ENCODE measurements at places on chromosomes 4 and X.

DNA sequence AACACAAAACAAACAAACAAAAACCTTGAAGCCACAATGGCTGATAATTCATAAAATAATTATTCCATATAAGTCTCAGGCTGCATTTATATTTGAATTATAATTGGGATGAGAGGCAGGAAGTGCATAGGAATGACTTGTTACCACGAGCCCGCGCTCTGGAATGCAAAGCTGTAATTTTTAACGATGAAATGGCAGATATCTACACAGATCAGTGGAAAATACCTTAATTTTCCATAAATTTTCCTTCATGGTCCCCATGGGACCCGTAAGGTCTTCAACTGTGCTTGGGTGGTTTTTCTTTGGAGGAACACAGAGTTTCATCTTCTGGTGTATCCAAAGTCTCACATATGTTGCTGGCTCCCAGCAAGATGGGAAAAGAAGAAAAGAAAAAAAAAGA, 226.8 kb downstream of the SHOX start:
- DNase-seq, result no peak

GRCh38 chr4:128787509-128788311, 21.8 kb upstream of the JADE1 start:
- DNase-seq, result no peak

- no peak for DNase-seq
These were observed 1.0 kb downstream of the SLITRK4 start for GRCh38 chrX:143634663-143635455.

GRCh38 chr4:168600796-168601583, 104.1 kb downstream of the PALLD start:
- no peak for DNase-seq

GRCh38 chr4:167233685-167234315, 494 bp downstream of the SPOCK3 start:
- no peak for DNase-seq

DNA sequence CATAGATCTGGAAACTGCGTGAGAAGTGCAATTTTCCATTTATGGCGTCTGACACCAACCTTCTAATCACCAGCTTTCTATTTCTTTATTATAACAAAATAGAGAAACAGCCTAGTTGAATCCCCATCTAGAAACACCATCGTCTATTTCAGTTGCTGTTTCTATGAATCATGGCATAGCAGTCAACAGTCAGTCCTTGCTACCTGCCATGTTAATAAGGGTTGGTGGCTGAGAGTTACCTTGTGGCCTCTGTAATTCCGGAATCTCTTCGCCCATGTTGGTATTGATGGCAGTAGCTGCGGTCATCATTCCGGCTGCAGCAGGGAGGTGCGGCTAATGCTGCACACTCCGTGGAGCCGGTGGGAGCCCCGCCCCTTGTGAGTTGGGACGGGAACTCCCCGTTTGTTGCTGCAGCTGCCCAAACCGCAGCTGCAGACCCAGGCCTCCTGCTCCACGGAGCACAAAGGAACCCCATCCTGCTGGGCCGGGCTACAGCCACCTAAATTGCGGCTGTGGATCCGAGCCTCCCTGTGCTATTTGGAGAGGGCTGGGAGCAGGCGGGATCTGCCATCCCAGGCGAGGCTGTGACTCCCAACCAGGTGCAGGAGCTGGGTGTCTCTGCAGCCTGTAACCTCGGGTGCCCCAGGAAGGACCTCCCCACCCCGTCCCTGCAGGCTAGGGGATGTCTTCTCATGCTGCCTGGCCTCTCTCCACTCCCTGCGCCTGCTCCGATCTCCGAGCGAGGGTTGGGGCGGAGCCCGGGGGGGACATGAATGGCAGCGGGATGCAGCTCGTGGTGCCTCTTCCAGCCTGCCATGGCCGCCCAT, 115.4 kb upstream of the STK26 start:
- DNase-seq, result no peak

DNA sequence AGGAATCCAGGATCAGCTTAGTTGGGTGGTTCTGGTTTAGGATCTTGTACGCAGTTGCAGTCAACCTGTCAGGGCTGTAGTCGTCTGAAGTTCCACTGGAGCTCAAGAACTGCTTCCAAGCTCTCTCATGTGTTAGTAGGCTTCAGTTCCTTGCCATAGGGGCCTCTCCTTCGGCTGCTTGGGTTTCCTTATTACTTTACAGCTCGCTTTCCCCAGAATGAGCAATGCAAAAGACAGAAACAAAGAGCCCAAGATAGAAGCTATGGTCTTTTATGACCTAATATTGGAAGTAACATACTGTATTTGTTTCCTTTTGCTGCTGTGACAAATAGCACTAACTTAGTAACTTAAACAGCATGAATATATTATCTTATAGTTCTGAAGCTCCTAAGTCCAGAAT, 51.7 kb downstream of the TIGD2 start:
- no peak for DNase-seq

GRCh38 chr4:123598331-123598730, 201.7 kb downstream of the SPRY1 start:
- no peak for DNase-seq

DNA sequence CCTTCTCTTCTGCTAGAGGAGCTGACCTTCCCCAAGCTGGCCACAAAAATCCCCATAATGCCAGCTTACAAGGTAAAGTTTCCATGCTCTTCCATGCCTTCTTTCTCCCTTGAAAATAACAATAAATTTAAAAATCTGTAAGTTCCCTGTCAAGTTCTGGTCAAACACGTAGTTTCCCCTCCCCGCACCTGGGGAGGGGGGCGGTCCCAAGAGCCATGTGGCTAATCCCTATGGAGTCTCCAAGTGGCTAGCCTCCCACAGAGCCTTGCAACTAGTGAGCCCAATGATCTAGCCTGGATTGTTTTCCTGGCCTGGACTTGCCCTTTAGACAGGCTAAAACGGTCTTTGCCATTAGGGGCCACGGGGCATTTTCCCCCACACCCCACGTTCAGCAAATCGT, 2.1 kb upstream of the NRK start:
- DNase-seq, result no peak

- no peak for DNase-seq
These were observed 12.2 kb upstream of the WDR1 start for GRCh38 chr4:10128761-10129160.

GRCh38 chrX:30713061-30713525, 59.9 kb downstream of the GK start:
- DNase-seq, result peak; percentile 25

GRCh38 chr4:72779241-72779640, 210.2 kb upstream of the ADAMTS3 start:
- DNase-seq, result no peak

DNA sequence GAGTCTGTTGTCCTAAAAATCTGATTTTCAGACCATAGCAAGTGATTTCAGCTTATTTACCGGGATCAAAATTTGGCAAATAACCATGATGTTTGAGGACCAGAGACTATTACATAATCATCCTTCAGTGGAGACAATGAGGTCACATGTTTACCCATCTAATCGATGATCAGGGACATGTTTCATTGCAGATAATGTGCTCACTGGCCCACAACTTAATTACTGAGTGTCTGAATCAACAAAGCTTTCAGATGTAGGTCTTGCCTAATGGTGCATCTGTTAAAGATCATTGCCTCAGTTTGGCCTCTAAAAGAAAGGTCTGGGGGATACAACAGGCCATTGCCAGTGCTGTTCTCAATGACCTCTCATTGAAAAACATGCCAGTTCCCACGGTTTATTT, 42.8 kb upstream of the KLHL34 start:
- DNase-seq, result no peak

DNA sequence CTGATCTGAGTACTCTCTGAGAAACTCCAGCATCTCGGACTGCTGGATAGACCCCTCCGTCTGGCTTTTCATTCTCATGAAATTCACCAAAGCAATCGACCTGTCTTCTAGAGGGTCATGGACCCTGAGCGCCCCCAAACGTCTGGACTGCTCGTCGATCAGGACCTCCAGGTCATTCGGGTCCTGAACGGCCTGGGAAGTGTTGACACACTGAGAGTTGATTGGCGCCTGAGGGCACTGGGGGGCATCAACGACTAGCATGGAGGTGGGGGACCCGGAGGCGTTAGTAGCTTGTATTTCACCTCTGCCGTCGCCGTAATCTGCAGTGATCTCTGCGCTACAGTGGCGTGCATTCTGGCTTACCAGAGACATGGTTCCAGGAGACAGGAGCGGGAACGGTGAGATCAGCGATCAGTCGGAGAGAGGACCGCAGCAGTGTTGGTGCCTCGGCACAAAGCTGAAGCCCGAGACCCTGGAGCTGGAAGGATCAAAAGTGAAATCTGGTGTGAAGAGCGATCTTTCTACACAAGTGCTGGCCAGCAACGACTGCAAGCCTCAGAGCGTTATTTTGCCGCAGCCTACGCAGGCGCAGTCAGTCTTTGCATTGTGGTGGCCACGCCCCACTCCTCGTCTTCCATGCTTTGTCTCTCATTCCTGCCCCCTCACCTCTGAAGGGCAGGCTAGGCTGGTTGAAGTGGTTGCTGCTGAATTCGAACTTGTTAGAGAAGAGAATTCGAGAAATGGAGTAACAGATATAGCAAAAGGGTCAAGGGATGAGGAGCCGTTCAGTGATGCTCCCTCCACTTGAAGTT, at the start of gene MAGEE2:
Gene MAGEE2 (minus strand): TSS at position 575 of the 812 bp plus-strand sequence. CDS start 203 bp downstream, at position 372.
- no peak for DNase-seq

DNA sequence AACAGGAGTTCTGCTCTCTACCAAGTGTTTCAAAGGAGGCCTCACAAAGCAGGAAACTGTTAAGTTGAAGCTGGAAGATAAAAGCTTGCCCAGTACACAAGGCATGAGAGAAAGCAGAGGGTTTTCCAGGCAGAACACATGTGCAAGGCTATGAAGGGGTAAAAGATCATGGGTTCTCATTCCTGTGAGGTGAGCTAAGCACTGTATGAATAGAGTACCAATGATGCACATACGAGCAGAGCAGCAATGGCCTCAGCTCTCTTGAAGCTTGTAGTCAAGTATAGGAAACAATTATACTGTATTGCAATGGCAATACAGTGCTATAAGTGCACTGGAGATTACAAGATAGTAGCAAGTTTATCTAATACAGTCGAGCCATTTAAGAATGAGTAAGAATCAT, 18.0 kb downstream of the TTC29 start:
- no peak for DNase-seq

GRCh38 chr4:106565727-106566126, 197.1 kb upstream of the GIMD1 start:
- DNase-seq, result no peak

DNA sequence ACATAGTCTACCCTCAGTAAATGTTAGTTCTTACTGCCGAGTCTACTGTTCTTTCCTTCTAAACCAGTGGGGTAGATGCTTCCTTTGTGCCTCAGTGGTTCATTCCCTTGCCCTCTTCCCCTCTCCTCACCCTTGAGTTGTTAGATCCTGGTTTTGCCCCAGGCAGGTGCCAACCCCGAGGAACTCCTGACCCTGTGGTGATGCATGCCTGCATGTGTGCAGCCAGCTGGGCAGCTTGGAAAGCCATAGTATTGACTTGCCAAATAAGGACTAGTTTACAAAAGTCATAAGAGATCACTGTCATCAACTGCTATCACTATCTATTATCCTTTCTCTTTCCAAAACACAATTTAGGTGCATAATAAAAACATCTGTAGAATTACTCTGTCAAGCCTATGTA, 50.9 kb downstream of the REPS2 start:
- no peak for DNase-seq

DNA sequence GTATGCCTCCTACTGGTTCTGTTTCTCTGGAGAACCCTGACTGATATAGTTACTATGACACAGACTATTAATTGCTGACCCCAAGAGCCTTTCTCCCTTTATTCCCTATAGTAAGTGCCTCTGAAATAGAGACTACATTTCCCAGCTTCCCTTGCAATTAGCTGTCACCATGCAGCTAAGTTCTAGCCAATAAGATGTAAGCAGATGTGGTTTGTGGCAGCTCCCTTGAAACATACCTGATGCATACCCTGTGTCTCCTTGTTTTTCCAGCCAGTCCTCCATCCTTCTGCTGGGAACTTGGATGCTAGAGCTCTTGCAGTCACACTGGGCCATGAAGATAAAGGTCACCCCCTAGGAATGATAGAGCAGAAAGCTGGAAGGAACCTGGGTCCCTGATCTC, 9.7 kb upstream of the TMEM165 start:
- no peak for DNase-seq

- DNase-seq, result no peak
These were observed 95.7 kb downstream of the CPZ start for GRCh38 chr4:8688041-8688907.

- DNase-seq, result no peak
These were observed 531.9 kb downstream of the MAGEB5 start for GRCh38 chrX:26747877-26748276.
